ENCODE measurements at places on chromosomes 3 and 15.
A peak's percentile ranks its signal among the peaks of the same experiment; 100 is the strongest.

- DNase-seq: no peak
Measured at GRCh38 chr3:18964640-18965039, 183.7 kb upstream of the KCNH8 start.

DNA sequence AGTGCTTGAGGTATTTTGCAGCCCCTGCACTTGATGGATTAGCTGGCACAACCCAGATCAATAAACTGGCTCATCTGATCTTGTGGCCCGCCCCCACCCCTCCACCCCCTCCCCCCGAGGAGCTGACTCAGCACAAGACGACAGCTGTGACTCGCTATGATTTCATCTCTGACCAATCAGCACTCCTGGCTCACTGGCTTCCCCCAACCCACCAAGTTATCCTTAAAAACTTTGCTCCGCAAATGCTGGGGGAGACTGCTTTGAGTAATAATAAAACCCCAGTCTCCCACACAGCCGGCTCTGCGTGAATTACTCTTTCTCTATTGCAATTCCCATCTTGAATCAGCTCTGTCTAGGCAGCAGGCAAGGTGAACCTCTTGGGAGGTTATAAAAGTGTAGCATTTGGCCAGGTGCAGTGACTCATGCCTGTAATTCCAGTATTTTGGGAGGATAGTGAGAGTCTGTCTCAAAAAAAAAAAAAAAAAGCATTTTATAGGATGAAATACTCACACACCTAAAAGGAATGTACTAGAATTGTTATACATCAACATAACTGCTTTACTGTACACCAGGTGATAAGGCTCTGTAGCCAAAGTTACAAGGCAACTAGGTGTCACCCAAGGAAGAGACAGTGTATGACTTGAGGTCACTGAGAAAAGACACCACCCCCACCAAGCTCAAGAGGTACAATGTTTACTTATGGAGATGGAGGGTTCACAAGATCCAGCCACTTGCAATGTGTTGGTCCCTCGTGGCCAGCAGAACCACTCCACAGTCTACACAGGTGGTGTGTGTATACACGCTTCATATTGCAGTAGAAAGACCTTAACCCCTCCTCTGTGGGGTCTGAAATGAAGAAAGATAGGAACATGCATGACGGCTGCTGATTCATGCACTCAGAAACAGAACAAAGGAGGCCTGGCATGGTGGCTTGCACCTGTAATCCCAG lies 8.6 kb downstream of the ZNF445 start:
- DNase-seq: peak; percentile 41

GRCh38 chr3:152177757-152178156 lies 91.0 kb upstream of the MBNL1 start:
- DNase-seq: no peak

GRCh38 chr3:189172668-189173419 lies 1.1 kb downstream of the TPRG1 start:
- no peak for DNase-seq

DNA sequence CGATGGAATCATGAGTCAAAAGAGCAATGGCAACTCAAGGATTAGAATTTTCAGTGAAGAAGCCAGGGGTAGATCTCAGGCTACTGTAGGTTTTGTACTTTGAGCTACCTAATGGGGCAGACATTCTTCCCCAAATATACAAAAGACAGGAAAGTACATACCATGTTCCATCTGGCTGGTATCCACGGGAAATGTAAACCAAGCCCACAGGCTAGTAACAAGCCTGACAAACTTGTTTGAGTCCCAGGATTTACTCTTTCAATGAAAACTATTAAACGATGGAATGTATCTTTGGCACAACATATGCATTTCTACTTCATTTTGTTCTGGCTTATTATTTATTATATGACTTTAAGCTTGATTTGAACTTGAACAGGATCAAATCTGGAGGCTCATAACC lies 44.2 kb upstream of the GOLIM4 start:
- no peak for DNase-seq

DNA sequence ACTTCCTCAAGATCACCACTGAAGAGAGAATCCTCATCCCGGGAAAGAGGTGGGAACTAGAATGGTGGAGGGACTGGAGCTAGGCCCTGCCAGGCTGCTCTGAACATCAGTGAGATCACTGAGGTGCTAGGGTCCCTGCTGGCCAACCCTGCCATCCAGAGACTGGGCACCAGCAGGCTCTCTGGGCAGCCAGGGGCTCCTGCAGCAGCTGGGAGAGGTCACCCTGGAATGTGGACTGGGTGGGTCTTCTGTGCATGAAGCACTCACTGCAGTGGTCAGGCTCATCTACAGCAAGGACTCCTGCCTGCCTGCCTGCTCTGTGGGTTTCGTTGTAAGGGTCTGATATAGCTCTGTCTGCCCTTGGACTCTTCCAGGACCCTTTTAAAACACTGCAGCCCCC lies 24.9 kb downstream of the ALS2CL start:
- DNase-seq: no peak

DNA sequence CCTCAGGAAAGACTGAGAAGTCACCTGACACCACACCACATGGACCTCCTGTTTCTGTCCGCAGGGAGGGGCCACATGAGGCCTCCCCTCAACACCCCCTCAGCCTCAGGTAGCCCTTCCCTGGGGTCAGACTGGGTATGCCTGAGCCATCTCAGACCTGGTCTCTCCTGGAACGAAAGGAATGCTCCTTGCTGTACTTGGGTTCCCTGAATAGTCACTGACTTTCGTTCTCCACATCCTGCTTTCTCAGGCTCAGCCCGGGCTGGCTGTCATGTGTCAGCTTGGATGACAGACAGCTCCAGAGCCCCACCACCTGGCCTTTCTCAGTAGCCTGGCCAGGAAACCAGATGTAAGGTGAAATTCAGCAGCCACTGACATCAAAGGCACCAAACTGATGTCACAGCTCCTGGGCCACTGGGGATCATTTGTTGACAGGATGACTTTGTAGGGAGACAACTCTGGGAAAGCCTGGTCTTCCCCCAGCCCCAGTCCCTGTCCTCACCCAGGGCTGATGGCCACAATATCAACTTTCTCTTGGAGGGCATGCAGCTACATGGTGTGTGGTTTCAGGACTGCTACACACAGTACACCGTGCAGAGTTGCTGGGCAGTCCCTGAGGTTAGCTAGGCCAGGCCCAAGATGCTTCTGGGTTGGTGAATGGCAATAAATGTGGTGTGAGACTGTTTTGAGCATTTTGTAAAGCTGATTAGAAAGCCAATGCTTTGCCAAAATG lies 141.4 kb upstream of the MRPS22 start:
- DNase-seq: no peak

DNA sequence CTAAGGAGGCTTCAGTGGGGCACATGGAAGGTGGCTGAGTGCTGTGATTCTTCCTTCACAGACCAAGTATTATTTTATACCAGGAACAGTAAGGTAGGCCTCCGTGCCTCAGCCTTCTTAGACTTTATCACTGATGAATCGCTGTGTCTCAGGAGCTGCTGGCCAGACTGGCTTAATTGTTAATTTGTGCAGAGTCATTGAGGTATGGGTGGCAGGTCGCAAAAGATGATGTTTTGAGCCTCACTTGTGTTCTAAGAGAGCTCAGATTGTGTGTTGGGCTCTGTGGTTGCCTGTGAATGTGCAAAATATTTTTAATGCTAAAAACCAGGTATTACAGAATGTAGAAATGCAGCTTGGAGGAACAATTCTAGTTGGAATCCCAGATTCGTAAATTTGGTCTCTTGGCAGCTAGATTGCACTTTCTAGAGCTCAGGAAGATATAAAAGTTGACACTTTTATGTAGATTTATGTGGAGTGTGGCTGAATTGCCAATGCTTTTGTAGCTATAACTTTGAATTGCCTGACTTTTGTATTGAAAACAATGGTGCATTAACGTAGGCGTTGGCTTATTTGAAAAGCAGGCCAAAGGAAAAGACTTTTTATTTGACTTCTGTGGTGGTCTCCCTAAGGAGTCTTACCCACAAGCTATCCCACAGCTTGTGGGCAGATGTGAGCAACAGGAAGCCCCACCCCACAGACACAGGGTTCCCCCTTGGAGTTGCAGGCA lies 53.4 kb downstream of the LARS2 start:
- DNase-seq: no peak

DNA sequence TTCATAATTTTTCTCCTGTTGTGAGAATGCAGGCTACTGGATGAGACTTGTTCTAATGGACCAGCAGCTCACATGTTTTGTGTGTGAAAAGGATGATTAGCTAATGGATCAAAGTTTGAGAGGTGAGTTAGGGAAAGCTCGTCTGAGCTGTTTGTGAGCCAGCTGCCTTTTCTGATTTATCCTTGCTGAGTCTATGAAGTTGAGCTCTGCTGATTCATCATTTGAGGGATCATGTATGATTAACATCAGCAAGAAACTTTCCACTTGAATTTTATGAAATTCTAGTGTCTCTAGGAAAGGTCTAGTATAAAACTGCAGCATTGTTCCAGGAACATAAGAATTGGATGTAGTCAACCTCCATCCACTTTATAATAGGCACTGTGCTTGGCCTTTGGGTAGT lies 698.7 kb downstream of the NTRK3 start:
- no peak for DNase-seq

- DNase-seq: peak; percentile 99
Measured at GRCh38 chr15:51878446-51879386, 49.3 kb downstream of the TMOD3 start.

- DNase-seq: no peak
Measured at GRCh38 chr15:70420948-70421482, 323.3 kb upstream of the TLE3 start.

- peak; percentile 52 for DNase-seq
Measured at GRCh38 chr3:125151916-125152315, 60.6 kb downstream of the SLC12A8 start.

DNA sequence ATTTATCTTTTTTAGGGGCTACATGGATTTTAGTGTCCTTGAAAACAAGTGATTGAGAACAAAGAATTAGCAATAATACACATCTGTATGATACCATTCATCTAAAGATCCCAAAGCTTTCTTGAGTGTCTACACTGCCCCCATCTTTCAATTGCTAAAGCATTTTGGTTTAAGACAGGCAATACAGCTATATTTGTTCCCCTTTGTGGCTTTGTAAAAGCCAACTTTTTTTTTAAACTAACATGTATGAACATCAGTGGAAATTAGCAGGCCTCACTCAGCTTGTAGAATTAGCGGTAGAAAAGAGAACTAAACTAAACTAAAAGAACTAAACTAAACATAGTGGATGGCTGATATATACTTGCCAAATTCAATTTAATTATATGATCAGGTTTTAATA lies 449.6 kb downstream of the MECOM start:
- no peak for DNase-seq

DNA sequence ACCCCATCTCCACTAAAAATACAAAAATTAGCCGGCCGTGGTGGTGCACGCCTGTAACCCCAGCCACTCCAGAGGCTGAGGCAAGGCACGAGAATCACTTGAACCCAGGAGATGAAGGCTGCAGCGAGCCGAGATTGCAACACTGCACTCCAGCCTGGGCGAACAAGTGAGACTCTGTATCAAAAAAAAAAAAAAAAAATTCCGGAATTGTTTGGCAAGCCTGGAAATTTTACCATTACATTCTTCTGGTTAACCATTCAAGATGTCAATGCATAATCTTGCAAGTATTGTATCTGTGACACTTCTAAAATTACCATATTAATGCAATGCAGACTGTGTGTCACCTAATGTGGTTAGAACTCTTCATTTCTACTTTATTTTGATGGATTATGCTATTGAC lies 67.0 kb downstream of the CSNK1G1 start:
- DNase-seq: no peak

GRCh38 chr15:56757875-56758274 lies 24.6 kb upstream of the ZNF280D start:
- DNase-seq: no peak

GRCh38 chr3:69791919-69792399 lies 52.7 kb downstream of the MITF start:
- peak; percentile 49 for DNase-seq

DNA sequence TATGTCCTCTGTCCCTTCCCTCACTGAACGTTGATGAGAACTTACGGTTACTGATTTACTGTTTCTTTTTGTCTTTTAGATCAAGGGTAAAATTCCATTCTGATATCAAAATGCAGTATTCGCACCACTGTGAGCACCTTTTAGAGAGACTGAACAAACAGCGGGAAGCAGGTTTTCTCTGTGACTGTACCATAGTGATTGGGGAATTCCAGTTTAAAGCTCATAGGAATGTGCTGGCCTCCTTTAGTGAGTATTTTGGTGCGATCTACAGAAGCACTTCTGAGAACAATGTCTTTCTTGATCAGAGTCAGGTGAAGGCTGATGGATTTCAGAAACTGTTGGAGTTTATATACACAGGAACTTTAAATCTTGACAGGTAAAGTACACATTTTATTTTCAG lies 990 bp downstream of the MYNN start:
- no peak for DNase-seq

DNA sequence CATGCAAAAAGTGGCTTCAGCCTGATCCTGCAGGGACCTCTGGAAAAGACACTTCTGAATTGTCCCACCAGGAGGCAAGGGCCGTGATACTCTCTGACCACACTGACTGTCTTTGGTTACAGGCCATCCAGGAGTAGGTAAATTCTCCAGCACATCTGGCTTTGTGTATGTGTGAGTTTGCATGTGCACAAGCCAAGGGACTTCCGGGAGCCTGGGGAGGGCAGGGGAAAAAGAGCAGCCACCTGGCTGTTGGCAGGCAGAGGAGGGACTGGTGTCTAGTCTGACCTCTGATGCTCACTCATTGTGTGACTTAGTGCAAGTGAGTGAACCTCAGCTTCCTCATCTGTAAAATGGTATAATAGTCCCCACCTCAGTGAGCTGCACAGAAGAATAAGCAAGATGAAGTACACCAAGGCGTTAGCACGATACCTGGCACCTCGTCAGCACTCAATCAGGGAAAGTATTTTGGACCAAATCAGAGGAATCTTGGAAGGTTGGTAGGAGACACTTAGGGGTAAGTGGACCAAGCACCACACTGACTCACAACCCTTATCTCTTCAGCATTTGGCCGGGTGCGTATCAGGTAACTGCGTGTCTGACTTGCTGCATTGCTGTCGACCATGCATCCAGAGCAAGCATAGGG lies 19.1 kb downstream of the KLHL6 start:
- no peak for DNase-seq

DNA sequence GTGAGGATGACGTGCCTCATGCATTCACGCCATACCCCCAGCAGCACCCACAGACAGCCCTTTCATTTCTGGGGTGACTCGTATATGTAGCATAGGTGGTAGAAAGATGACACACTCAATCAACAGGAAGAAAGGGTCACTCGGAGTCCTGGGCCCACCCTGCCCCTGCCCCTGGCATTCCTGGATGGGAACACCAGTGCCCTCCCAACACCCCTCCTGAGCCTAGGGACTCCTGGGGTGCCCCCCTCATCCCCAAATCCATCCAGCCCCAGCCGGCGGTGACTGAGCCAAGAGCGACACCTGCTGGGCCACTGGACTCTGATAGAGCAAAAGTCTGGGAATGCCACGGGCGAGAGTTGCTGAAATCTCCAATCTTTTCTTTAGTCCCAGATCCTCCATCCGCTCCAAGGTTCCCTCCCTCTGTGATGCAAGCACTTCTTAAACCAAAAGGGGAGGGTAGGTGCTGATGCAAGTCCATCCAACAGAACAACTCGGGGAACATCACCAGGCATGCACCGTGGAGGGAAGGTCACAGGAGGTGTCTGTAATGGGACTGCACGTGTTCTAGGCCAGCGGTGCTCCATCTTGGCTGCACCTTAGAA lies 31.1 kb downstream of the ACAN start:
- DNase-seq: peak; percentile 62

GRCh38 chr3:94175677-94176076 lies 112.8 kb downstream of the NSUN3 start:
- DNase-seq: no peak
